ENCODE measurements at places on chromosomes 12 and 14.

GRCh38 chr14:82488473-82488872 is 954.8 kb upstream of the SEL1L start:
- no peak for DNase-seq

GRCh38 chr12:63966606-63966975 is 122.1 kb downstream of the SRGAP1 start:
- DNase-seq = no peak

DNA sequence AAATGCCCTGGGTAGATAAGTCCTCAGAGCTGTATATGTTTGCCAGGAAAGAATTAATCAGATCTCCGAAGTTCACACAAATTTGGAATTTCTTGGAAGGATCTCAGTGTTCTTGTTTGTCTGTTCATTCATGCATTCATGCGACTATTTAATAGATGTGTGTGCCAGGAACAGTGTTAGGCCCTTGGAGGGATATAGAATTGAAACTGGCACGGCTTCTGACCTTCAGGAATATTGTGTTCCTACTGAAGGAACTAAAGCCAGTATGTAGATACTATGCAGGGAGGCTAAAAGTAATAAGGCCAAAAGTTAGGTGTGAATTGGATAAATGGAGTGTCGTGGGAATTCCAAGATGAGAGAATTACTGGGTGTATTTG is 166.0 kb upstream of the NOS1 start:
- no peak for DNase-seq

DNA sequence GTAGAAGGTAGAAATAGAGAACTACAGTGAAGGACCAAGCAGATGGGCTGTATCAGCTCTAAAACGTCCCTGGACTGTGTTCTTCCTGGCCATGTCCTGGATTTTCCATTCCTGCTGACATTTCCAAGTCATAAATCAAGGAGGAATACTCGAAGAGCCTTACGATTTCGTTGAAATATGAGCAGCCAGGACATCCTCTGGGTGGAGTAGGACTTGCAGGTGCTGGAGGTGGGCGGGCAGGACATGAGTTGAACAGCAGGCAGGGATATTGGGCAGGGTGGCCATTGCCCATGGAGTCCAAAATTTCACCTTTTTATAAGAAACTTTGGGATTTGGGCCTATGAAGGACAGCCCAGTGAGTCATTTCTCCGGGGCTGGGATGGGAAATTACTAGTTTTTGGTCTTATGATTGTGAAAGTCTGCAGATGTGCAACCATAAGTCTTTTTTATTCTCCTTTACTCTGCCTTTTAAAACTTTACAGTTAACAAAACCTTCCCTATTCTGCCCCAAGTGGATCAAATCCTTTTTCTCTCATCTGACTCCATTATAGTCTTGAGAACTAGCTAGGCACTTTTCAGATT is 88.8 kb downstream of the TMX1 start:
- DNase-seq = peak; percentile 34

DNA sequence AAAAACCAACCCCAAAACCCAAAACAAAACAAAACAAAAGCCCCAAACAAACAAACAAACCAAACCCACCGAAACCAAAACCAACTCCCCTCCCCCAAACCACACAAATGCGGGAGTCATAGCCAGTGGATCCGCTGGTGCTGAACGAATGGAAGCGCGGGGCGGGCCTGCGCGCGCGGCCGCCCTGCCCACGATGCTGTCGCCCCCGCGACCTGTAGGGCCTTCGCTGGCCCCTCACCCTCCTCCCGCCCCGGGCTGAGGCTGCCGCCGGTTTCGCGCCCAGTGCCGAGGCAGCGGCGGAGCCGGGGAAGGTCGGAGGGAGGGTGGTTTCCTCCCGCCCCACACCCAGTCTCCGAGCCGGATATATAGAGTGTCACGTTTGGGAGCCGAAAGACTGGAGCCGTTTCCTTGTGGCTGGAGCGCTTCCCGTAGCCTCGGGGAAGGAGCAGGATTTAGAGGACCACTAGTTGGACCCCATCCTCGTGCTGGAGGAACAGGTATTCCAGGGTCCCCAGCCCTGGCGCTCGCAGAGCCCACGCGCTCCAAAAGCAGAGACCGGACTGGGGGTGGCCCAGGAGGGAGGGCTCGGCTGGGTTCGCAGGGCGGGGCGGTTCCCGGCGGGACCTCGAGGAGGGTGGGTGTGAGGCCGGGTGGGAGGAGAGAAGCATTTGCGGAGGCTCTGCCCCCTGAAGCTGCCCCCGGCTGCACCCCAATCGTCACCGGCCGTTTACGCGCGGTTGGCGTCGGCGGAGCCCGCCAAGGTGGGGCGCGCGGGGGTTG is at the start of gene FAR2:
TSS of gene FAR2 (plus strand) at position 368 of the 780 bp plus-strand sequence. CDS start 121,172 bp downstream, outside the sequence.
- peak; percentile 48 for DNase-seq

- DNase-seq = peak; percentile 22
Observed at GRCh38 chr12:82687021-82688011, 610 bp downstream of the TMTC2 start.

DNA sequence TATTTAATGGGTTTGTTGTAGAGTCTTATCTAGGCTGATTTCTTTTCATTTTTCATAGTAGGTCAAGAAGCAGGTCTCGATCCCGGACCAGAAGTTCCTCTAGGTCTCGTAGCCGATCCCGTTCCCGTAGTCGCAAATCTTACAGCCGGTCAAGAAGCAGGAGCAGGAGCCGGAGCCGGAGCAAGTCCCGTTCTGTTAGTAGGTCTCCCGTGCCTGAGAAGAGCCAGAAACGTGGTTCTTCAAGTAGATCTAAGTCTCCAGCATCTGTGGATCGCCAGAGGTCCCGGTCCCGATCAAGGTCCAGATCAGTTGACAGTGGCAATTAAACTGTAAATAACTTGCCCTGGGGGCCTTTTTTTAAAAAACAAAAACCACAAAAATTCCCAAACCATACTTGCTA is 4.2 kb downstream of the SRSF5 start:
- no peak for DNase-seq

DNA sequence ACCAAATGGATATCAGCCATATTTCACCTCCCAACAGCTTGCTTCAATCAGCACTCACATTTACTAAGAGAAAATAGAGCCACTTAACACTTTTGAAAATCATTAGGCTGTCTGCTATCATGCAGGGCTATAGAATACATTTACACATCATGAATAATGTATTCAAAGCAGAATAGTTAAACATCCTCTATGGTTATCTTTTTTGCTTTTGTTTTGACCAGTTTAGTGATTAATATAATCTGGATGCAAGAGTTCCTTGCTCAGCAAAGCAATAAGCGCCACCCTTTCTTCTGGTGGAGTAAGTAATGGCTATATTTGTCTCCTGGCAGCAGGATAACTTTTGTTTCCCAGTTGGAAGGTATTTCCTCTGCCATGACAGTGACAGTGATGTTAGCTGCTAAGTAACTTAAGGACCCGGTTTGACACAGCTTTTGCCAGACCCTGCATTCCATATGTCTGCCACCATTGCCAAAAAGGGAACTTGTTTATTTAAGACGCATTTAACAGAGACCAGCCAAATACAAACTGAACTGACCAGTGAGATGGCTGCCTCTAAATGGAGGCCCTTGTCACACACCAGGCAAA is 70.3 kb upstream of the NR2C1 start:
- DNase-seq = no peak

- no peak for DNase-seq
Observed at GRCh38 chr12:56658921-56659320, 13.1 kb upstream of the ATP5F1B start.

DNA sequence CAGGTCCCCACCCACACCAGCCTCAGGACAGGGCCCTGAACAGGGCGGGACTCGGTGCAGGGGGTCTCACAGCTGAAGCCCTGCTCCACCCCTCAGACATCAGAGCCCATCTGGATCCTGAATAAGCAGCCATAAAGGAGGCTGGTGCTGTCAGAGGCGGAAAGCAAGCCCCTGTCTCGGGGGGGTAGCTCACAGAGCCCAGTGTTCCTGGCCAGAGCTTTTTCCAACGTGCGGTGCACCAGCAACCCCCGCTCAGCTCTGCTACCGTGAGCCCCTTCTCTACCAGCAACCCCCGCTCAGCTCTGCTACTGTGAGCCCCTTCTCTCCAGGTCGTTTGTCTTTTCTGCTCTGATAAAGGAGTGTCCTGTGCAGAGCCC is 136.5 kb upstream of the SFSWAP start:
- DNase-seq = no peak

GRCh38 chr12:20436316-20436715 is 68.0 kb downstream of the PDE3A start:
- DNase-seq = peak; percentile 67

GRCh38 chr14:36096090-36096489 is 80.4 kb downstream of the PTCSC3 start:
- peak; percentile 43 for DNase-seq

GRCh38 chr14:88613552-88614010 is 50.7 kb downstream of the ZC3H14 start:
- peak; percentile 16 for DNase-seq

GRCh38 chr12:79534029-79534867 is 156.5 kb downstream of the PAWR start:
- peak; percentile 46 for DNase-seq

DNA sequence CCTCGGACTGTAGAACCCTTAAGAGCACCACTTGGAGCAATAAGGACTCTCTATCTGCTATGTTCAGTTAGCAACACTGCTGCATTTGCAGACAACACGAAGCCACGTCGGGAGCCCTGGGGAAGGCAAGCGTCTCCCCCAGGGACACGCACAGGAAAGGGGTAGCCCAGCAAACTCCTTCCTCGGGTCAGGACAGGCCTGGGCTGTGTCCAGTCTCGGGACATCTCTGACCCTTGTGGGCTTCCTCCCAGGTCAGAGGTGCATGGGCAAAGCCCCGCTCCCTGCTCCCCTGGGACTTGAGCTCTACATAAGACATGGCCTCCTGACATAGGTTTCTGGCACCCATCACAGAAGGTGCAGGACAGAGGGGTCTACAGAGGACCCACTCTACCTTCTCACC is 119.5 kb downstream of the PIWIL1 start:
- DNase-seq = no peak

- DNase-seq = no peak
Observed at GRCh38 chr12:101777485-101777884, 38.2 kb upstream of the SYCP3 start.

- peak; percentile 37 for DNase-seq
Observed at GRCh38 chr12:82833481-82833880, 146.8 kb downstream of the TMTC2 start.

DNA sequence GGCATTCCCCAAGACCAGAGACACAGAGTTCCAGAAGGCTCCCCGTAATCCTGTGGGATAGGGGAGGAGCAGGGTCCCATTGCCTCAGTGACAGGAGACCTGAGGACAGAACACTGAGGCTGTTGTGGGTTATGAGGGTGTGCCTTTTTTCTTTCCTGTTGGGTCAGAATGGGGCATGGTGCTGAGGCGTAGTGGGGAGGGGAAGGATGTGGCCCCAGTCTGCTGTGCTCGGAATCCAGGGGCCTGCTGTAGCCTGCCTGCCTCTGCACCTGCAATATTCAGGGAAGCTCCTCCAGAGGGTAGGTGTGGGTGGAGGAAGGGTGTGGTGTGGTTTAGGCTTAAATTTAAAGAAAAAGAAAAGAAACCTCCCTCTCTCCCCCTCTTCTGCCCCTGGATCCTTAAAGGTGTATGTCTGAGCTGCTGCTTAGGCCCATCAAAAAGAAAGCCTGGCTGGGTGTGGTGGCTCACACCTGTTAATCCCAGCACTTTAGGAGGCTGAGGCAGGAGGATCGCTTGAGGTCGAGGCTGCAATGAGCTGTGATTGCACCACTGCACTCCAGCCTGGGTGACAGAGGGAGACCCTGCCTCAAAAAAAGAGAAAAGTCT is 18.7 kb downstream of the PLEKHG3 start:
- DNase-seq = no peak

DNA sequence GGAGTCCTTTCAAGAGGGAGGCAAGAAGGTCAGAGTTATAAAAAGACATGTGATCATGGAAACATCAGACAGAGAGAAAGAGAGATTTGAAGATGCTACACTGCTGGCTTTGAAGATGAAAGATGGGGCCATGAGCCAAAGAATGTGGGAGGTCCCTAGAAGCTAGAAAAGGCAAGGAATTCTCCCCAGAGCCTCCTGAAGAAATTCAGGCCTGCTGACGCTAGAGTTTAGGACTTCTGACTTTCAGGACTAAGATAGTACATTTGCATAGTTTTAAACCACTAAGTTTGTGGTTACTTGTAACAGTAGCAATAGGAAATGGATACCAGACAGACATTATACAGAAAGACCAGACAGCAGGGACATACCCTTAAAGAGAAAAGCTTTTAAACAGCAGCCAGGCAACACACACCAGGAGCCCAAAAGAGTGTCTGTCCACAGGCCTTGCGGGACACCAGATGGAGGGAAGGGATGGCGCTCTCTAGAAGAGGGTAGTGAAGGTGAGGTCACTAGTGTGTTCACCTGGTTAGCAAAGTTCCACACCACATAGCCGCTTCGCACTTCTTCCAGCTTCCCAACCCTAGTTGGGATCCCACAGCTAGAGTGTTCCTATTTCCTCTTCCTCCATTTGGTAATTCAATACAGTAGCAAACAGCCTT is 29.7 kb upstream of the CEBPE start:
- DNase-seq = peak; percentile 28

DNA sequence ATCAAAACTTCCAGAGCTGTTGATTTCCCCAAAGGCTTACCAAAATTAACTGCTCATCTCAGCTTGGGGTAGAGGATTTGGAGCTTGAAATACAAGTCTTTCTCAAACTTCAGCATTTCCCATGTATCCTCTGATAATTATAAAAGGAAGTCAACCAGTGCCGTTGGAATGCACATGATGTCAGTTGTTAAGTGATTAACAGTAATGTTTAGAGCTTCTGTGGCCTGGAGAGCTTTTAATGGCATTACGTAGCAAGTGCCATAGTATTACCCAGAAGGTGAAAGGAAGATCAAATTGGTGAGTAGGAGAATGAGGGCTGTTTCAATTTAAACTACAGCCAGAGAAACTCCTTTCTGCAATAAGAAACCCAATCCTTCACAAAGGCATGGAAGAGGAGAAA is 62.5 kb upstream of the PTPRR start:
- DNase-seq = peak; percentile 77

DNA sequence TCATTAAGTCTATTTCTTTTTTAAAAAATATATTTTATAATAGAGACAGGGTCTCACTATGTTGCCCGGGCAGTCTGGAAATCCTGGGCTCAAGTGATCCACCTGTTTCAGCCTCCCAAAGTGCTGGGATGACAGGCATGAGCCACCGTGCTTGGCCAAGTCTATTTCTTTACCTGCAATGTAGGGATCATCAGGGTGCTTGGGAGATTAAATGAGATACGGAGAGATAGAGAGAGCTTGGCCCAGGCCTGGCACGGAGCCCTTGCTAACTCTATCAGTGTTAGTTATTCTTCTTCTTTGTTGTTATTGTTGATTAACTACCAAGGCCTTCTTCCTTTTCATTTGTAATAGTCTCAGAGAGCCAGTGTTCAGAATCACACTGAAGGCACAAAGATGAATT is 3.1 kb downstream of the CABP1 start:
- no peak for DNase-seq

- DNase-seq = no peak
Observed at GRCh38 chr12:120928864-120929652, 24.9 kb upstream of the SPPL3 start.

- peak; percentile 11 for DNase-seq
Observed at GRCh38 chr14:56561606-56562005, 18.0 kb upstream of the TMEM260 start.

DNA sequence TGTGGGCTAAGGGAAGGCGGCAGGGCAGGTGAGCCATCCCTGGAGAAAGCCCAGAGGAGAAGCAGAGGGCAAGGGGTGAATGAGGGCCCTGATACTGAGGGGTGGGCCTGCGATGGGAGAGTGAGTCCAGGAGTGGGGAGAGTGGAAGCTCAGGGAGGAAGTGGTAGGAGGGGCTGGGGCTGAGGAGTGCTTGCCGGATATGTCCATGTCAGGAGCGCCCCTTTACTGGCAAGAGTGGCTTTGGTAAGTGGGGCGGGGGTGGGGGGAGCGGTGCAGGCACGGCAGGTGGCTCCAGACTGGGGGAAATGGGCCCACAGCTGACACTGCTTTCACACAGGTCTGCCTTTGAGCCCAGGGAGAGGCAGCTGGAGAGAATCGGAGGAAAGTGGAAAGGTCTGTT is 86.4 kb upstream of the GPR68 start:
- no peak for DNase-seq
